ENCODE measurements at places on chromosomes 7 and 10.

- no peak for DNase-seq
Measured at GRCh38 chr7:109641445-109641844, 1071.8 kb downstream of the DNAJB9 start.

DNA sequence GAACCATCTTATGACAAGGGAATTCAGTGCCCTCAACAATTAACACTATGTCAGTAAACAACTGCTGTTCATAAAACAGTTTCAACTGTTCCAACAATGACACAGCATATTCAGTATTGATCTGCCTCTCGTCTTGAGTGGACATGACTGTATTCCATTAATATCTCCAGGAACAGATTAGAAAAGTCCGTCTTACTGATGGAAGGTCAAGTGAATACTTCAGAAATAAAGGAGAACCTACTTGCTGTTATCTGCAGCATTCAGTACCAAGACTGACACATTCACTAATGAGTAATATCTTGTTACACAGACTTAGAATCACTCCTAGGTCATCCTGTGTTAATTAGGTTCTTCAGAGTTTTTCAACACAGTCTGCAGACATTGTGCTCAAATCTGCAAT, 12.1 kb downstream of the KBTBD2 start:
- DNase-seq: no peak

DNA sequence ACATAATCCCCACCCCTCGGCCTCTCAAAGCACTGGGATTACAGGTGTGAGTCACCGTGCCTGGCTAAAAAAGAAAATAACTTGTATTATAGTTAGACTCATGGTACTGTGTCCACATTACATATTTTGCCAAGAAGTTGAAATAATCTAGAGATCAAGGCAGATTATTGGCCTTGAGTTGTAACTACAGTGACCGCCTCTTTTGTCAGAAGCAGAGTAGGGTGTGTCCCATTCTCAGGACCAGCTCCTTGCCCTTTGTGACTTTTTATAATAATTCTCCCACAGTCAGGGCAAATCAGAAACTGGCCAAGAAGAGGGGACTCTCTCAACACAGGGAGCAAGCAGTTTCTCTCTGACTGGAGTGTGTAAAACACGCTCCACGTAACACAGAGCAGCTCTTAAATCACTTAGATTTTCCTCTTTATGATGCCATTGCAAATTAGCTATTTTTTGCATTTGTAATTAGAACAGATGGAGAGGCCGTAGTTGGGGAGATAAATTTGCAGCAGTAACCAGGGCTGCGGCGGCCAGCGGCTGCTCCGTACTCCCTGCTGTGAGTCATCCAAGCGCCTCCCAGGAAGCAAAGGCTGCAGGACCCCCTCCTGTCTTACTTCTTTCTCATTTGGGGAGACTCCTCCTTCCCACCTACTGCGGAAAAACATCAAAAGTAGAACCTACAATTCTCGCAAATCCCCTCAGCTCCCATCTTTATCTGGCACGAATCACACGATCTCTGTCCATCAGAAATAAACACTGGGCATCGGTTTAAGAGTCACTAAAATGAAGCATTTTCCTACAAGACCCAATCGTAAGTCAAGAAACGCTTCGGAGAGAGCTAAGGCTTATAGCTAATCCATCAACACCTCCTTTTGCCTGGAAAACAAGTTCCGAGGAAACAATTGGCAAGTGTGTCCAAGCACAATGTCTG, 32.1 kb upstream of the MSRB2 start:
- DNase-seq: no peak

DNA sequence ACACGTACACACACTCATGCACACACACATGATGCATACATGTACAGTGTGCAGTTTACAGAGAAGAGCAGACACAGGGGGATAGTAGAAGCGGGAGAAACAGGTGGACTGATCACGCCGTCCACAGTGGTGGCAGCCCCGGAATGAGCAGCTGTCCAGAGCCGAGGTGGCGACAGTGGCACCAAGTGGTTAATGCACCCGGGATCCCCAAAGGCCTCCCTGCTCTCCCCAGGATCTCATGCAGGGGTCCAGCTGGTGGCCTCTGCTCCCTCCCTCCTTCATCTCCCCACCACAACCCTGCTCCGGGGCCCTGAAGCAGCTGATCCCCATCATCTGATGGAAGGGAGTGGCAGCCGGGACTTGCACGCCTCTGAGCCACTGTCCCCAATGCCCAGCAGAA, 29.7 kb downstream of the TMEM130 start:
- no peak for DNase-seq

DNA sequence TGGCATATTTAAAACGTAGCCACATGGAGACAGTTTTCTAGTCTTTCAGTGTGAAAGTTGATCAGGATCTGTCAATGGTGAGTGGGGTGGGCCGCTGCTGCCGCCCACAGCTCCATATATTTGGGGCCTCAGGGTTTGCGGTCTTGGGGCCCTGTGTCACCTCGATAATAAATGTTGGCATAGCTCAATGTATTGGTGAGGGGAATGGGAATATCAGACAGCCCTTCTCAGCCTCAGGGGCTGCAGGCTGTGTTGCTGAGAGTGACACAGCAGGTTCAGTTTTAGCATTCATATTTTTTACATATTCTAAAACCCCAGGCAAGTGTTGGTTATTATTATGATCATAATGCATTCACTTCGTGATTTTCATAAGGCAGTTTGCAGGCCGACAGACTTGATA, 5.3 kb downstream of the CDH23 start:
- no peak for DNase-seq

- DNase-seq: no peak
Measured at GRCh38 chr7:106369352-106369751, 84.6 kb upstream of the NAMPT start.

- no peak for DNase-seq
Measured at GRCh38 chr10:79392020-79392398, 44.7 kb downstream of the PPIF start.

- no peak for DNase-seq
Measured at GRCh38 chr10:82815680-82816079, 940.7 kb downstream of the NRG3 start.

GRCh38 chr10:33141251-33141650, 183.2 kb upstream of the ITGB1 start:
- DNase-seq: no peak

DNA sequence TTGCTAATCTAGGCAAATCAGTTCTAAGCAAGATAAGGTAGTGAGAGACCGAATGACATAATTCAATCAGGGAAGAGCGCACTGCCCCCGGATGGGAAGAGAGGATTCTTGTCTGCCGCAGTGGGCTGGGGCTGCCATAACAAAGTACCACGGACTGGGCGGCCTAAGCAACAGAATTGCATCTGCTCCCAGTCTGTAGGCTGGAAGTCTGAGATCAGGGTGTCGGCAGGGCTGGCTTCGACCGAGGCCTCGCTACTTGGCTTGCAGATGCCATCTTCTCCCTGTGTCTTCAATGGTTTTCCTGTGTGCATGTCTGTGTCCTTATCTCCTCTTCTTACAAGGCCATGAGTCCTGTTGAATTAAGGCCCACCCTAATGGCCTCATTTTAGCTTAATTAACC, 59.7 kb upstream of the TMEM72 start:
- no peak for DNase-seq

- no peak for DNase-seq
Measured at GRCh38 chr10:88515235-88515634, 67.9 kb downstream of the RNLS start.

- DNase-seq: no peak
Measured at GRCh38 chr10:4645836-4646235, 180.2 kb upstream of the AKR1E2 start.

GRCh38 chr7:134804351-134804750, 24.9 kb downstream of the CALD1 start:
- no peak for DNase-seq

DNA sequence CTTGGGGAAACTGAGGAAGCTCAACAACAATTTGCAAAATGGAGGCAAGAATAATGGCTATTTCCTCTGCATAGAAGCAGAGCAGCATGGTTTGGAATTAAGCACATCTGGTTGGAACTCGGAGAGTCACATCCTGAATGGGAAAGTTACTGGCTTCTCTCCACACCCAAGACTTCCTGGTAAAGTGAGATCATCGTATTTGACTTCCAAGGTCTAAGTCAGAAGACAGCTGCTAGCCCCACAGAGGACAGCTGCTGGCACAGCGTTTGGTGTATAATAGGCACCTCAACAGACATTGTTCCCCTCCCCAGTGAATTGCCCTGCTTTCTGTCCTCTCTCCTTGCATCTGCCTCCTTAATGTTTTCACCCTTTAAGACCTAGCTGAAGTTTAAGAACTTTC, 37.0 kb upstream of the NRF1 start:
- DNase-seq: no peak

- no peak for DNase-seq
Measured at GRCh38 chr7:36459236-36459960, 69.7 kb downstream of the ANLN start.

DNA sequence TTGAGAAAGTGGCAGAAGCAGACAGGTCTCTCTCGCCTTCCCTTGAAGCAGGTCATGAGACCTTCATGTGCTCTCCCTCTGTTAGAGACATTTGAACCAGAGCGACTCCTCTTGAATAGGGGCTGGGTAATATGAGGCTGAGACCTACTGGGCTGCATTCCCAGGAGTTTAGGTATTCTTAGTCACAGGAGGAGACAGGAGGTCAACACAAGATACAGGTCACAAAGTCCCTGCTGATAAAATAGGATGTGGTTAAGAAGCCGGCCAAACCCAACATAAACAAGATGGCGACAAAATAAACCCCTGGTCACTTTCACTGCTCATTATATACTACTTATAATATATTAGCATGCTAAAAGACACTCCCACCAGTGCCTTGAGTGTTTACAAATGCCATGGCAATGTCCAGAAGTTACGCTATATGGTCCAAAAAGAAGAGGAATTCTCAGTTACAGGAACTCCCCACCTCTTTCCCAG, 43.5 kb upstream of the MSRB2 start:
- DNase-seq: no peak

- no peak for DNase-seq
Measured at GRCh38 chr10:81877596-81877995, 2.6 kb downstream of the NRG3 start.

DNA sequence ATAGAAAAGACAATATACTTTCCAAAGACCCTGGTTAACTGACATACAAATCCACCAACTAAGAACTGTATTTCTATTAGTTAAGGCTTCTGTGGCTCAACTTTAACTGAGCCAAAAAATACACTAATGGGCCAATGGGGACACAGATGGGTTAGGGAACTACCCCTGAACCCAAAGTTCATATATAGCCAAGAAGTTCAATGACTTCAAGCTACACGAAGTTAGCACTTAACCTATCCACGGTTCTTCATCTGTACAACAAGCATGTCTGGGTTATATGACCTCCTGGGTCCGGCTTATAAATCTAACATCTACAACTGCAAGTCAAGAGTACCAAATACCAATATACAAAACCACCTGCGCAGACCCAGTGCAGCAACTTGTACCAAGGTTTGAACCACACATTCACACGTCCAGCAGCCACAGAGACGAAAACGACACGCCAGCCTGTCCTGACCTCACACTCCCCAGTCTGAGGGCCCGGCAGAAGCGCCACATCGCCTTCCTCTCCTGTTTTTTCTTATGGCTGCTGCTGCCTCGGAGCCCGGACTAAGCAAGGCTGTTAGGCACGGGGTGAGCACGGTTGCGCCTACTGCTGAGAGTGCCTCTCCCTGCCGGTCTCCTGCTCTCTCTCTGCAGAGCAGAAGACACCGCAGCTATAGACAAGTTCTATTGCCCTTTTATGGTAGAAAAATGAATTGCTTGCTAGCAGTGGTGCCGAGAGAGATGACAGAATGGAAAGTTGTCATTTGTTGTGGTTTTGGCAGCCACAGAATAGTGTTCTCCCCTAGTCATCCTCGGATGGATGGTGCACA, 86.3 kb downstream of the RNF216 start:
- no peak for DNase-seq

DNA sequence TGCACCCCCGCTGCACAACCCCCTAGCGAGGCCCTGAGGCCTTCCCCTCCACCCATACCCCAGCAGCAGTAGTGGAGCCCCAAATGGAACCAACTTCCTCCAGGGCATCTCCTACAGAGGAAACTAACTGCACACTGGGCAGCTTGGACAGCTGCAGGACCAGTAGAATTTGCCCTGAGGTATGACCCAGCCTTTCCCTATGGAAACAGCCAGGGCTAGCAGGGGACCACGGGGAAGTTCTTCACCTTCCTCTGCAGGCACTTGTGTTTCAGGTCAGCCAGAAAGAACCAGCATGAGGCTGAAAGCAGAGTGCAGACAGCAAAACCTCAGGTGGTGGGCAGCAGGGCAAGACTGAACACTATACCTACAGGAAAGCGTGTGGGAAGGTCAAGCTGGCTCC, 5.7 kb upstream of the EEPD1 start:
- no peak for DNase-seq

DNA sequence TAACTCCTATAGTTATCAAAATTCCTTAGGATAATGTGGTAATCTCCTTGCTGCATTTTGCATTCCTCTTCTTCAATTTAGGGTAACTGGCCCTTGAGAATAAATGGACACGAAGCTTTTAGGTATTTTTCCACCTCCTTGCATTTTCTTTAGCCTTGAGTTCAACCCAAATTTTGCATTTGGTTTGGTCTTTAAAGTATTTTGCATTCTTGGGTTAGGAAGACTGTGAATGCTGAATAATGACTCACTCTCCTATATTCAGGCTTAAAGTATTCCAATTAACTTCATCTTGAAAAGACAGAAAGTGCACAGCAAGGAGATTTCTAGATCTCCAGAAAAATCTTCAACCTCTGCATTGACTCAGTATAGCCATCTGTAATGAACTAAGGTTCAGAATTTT, 47.3 kb downstream of the TFPI2 start:
- no peak for DNase-seq

DNA sequence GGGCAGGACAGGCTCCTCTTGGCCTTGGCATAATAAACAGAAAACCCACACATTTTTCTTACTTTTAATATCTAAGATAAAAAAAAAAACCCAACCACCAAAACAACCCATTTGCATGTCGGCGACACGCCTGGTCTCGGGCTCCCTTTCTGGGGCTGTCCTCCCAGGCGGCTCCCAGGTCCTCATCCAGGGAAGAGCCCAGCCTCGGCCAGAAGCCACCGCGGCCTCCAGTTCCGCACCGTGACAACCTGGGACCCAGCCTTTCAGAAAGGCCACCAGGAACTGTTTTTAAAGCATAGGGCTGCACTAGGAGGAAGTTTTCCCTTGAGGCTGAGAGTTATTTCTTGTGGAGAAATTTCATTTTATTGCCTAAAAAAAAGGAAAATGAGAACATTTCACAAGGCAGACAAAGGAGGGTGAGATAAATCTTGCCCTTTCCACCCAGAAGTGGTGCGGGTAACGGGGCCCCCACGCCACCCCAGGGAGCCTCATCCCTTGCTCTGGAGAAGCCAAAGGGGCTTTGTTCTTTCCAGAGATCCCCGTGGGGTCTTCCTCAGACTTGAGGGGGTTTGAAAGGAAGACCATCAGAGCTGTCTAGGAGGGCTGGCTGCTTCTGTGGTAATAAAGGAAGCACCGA, 39.2 kb upstream of the MKRN1 start:
- DNase-seq: no peak

GRCh38 chr7:3267966-3268690, 32.9 kb upstream of the SDK1 start:
- DNase-seq: peak; percentile 19
